ENCODE measurements at places on chromosomes 4 and X.

DNA sequence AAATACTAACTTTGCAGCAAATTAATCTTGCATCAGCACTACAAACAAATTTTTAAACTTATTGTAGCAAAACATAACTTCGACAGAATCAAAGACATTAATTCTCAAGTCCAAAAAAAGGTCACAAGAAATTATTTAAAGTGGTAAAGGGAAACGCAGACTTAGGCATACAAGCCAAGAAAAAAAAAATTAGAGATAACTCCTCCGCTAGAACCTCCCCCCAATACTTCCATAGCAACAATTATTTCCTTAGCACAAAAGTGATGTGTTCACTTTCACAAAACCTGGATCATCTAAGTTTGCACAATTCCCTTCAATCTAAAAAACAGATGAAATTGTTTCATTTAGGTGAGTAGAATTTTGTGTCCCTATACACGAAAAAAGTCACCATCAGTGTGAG, 1.1 kb downstream of the LRBA start:
- no peak for DNase-seq

GRCh38 chr4:129334136-129334535, 238.2 kb downstream of the C4orf33 start:
- DNase-seq: no peak

- no peak for DNase-seq
These were observed 1039.2 kb upstream of the PABPC4L start for GRCh38 chr4:135240796-135241195.

DNA sequence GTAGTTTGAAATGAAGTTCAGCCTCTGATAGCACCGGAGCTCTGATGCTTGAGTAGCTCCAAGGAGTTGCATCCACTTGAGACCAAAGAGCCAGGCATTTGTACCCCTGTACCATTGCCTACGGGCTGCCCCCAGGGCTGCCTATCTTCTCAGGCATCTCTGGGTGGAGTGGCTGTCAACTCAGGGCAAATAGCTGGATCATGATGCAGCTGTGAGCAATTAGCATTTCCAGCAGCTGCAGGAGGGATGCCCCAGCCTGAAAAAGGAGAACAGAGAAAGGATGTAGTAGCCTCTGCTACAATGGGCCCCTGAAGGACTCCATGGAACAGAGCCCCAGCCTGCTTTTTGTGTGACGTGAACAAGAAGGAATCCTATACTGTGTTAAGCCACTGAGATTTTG, 492.6 kb downstream of the BCOR start:
- DNase-seq: peak; percentile 63

GRCh38 chr4:26474551-26474950, 15.7 kb downstream of the CCKAR start:
- no peak for DNase-seq

DNA sequence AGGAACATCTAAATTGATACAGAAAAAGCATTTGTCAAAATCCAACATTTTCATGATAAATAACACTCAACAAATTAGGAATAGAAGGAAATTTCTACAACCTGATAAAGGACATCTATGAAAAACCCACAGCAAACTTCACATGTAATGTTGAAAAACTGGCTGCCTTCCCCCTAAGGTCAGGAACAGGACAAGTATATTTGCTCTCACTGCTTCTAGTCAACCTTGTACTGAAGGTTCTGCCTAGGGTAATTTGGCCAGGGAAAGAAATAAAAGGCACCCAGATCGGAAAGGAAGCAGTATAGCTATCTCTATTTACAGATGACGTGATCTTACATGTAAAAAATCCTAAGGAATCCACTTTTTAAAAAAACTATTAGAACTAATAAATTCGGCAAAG, 97.1 kb upstream of the USP9X start:
- no peak for DNase-seq

- DNase-seq: no peak
These were observed 180.2 kb downstream of the ARAP2 start for GRCh38 chr4:36064117-36064516.

DNA sequence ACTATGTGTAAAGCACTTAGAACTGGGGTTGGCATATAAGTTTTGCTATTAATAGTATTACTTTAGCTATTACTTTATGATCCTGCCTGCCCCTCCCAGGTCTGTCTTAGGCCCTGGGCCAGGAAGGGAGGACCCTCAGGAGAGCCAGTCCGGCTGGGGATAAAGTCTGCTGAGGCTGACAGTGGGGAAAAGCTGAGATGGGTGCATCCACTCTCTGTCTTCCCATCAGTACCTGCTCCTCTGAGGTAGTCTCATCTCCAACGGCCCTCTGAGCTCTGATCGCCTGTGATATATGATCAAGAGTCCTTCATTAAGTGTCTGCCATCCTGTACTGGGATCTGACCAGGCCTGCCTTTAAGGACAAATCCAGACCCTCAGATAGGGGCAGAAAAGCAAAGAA, 156.5 kb upstream of the PJA1 start:
- no peak for DNase-seq

GRCh38 chr4:18185491-18185890, 163.9 kb upstream of the LCORL start:
- DNase-seq: no peak

Measured in NCI-H146 (cell line).